ENCODE measurements at places on chromosomes 16 and 17.

DNA sequence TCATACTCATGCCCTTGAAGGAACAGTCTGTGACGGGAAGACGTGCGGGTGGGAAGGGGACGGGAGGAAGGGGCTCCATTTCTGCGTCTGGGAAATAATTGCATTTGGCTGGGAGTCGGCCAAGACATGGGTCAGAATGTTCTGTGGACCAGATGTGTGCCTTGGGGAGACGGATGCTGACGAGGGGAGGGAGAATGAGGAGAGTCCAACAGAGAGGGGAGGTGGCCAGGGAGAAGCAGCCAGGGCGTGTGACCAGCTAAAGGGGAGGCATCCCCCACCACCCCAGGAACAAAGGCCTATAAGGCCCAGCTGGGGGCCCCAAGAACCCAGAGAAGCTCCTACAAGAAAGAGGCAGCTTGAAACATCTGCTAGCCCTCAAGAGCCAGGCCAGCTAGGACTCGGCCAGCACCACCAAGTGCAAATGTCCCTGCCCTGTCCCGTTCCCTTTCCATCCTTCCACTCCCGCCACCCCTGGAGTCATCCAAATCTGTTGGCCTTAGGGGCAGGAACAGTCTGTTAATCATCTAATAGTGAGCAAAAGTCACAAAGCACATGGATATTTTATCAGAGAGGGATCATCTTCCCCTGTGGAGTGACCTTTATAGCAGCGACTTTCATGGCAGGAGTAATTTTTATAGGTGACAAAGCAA lies 42.5 kb upstream of the BCO1 start:
- no peaks in the 10 kb centered on the region for H3K27me3 ChIP-seq
- no peak overlapping the region for H3K4me3 ChIP-seq
- no peak for DNase-seq
- no peaks in the 10 kb centered on the region for H3K4me1 ChIP-seq
- no peak overlapping the region for H3K27ac ChIP-seq
- H3K36me3 ChIP-seq, result no peaks in the 10 kb centered on the region

DNA sequence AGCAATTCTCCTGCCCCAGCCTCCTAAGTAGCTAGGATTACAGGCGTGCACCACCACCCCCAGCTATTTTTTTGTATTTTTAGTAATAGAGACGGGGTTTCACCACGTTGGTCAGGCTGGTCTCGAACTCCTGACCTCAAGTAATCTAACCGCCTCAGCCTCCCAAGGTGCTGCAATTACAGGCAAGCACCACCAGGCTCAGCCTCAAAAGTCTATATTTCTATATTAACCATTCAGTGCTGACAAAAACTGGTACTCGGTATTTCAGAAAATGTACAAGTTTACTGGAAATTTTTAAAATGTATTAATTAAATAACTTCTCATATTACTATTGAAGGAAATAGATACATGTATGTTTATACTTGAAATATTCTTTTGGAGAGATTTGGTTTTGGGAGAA lies 1.4 kb upstream of the HEXD start:
- no peaks in the 10 kb centered on the region for H3K27me3 ChIP-seq
- H3K36me3 ChIP-seq, result no peaks in the 10 kb centered on the region
- no peak overlapping the region for H3K27ac ChIP-seq
- no peaks in the 10 kb centered on the region for H3K4me1 ChIP-seq

DNA sequence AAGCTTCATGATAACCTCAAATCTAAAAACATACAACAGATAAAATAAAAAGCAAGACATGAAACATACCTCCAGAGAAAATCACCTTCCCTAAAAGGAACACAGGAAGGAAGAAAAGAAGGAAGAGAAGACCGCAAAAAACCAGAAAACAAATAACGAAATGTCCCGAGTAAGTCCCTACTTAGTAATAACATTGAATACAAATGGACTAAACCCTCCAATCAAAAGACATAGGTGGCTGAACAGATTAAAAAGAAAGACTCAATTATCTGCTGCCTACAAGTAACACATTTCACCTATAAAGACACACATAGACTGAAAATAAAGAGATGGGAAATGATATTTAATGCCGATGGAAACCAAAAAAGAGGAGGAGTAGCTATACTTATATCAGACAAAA lies 6.2 kb downstream of the FBXO39 start:
- no peak overlapping the region for H3K27ac ChIP-seq
- no peaks in the 10 kb centered on the region for H3K36me3 ChIP-seq
- no peaks in the 10 kb centered on the region for H3K27me3 ChIP-seq
- no peak overlapping the region for H3K4me3 ChIP-seq

GRCh38 chr17:43169561-43170139 lies 1.4 kb upstream of the NBR1 start:
- peak overlapping the region; percentile 97 for H3K27ac ChIP-seq
- H3K27me3 ChIP-seq, result no peaks in the 10 kb centered on the region
- H3K36me3 ChIP-seq, result no peaks in the 10 kb centered on the region
- peaks cover 4% of the 10 kb centered on the region for H3K4me1 ChIP-seq

DNA sequence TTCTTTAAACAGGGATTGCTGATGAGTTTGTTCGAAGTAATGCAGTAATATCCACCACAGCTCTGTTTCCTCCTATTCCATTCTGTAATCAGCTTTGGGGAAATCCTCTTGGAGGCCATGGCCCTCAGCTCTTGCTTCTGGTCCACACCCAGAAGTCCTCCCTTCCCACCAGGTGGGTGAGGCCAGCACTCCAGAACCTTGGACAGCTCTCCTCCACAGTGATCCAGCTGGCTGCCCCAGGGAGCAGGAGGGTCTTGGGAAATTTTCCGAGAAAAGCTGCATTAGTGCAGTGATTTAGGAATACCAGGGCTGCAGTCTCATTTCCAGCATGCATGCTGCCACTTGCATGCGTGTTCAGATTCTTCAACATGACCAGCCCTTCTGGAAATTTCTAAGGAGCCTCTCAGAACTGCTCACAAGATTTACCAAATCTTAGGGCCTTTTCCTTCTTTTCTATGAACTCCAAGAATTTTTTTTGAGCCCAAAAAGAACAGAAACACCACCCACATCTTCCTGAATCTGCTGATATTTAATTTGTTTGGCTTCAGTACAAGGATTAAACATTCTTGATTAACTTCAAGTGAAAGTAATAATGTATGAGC lies 4.2 kb downstream of the SMPD3 start:
- no peak overlapping the region for H3K27ac ChIP-seq
- peaks cover 8% of the 10 kb centered on the region for H3K4me1 ChIP-seq
- H3K27me3 ChIP-seq, result peaks cover 10% of the 10 kb centered on the region
- no peak overlapping the region for H3K4me3 ChIP-seq

GRCh38 chr17:80243526-80244433 lies 16.9 kb upstream of the RNF213 start:
- H3K27me3 ChIP-seq, result no peaks in the 10 kb centered on the region
- H3K27ac ChIP-seq, result no peak overlapping the region
- no peaks in the 10 kb centered on the region for H3K36me3 ChIP-seq
- H3K4me3 ChIP-seq, result no peak overlapping the region
- no peaks in the 10 kb centered on the region for H3K4me1 ChIP-seq
- no peak for DNase-seq

DNA sequence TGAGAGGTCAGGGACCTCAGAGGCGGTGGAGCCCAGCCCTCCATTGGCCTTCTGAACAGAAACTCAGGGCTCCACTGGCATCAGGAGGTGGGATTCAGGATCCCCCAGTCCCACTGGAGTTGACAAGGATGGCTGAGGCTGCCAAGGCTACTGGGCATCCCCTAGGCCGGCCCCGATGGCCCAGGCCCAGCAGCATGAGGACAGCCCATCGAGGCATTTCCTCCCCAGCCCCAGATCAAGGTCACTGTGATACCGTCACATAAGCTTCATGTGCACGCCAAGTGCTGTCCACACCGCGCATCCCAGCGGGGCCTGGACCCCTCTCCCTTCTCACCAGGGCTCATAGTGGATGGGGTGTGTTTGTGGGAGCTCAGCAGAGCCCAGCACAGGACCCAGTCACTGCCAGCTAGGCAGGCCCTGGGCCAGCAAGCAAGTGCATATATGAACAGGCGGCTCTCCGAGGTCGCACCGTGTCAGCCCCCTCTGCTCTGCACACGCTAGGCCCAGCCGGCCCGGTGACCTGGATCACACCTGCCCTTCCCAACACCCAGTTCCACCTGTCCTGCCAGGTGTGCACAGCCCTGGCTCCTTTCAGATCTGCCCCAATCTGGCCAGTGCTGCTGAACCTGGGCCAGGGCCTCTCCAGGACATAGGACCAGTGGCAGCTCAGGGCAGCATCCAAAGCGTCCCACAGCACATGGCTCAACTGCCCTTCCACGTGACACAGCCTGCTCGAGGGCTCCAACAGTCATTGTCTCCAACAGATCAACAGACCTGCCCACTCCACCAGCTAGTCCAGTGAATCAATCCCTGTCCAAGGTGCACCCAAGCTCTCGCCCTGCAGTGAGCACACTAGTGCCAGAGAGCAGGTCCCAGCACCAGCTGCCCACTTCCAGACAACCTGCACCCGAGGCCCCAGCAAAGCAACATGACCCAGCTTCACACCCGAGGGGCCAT lies 32.8 kb upstream of the RASD1 start:
- H3K36me3 ChIP-seq, result no peaks in the 10 kb centered on the region
- no peak overlapping the region for H3K4me3 ChIP-seq
- H3K4me1 ChIP-seq, result no peaks in the 10 kb centered on the region
- no peak for DNase-seq
- H3K27me3 ChIP-seq, result no peaks in the 10 kb centered on the region
- no peak overlapping the region for H3K27ac ChIP-seq

GRCh38 chr17:72995008-72995656 lies 97.4 kb downstream of the SLC39A11 start:
- no peaks in the 10 kb centered on the region for H3K36me3 ChIP-seq
- H3K4me3 ChIP-seq, result no peak overlapping the region
- H3K27ac ChIP-seq, result no peak overlapping the region
- no peaks in the 10 kb centered on the region for H3K4me1 ChIP-seq
- DNase-seq, result no peak

- no peaks in the 10 kb centered on the region for H3K27me3 ChIP-seq
- DNase-seq, result no peak
- no peaks in the 10 kb centered on the region for H3K36me3 ChIP-seq
- no peak overlapping the region for H3K27ac ChIP-seq
- no peaks in the 10 kb centered on the region for H3K4me1 ChIP-seq
Measured at GRCh38 chr17:43595466-43595865, 49.3 kb upstream of the ETV4 start.

- H3K4me3 ChIP-seq, result no peak overlapping the region
- DNase-seq, result no peak
- H3K27me3 ChIP-seq, result no peaks in the 10 kb centered on the region
- H3K4me1 ChIP-seq, result no peaks in the 10 kb centered on the region
- H3K36me3 ChIP-seq, result peaks cover 48% of the 10 kb centered on the region
Measured at GRCh38 chr16:27498916-27499658, 50.6 kb downstream of the GTF3C1 start.

- DNase-seq, result no peak
- no peaks in the 10 kb centered on the region for H3K36me3 ChIP-seq
- no peaks in the 10 kb centered on the region for H3K4me1 ChIP-seq
- no peaks in the 10 kb centered on the region for H3K27me3 ChIP-seq
Measured at GRCh38 chr16:70793851-70794502, 7.0 kb downstream of the VAC14 start.
